ENCODE measurements at places on chromosomes 3 and 15.

- no peak for DNase-seq
Measured at GRCh38 chr15:70916531-70916930, 23.9 kb downstream of the LRRC49 start.

DNA sequence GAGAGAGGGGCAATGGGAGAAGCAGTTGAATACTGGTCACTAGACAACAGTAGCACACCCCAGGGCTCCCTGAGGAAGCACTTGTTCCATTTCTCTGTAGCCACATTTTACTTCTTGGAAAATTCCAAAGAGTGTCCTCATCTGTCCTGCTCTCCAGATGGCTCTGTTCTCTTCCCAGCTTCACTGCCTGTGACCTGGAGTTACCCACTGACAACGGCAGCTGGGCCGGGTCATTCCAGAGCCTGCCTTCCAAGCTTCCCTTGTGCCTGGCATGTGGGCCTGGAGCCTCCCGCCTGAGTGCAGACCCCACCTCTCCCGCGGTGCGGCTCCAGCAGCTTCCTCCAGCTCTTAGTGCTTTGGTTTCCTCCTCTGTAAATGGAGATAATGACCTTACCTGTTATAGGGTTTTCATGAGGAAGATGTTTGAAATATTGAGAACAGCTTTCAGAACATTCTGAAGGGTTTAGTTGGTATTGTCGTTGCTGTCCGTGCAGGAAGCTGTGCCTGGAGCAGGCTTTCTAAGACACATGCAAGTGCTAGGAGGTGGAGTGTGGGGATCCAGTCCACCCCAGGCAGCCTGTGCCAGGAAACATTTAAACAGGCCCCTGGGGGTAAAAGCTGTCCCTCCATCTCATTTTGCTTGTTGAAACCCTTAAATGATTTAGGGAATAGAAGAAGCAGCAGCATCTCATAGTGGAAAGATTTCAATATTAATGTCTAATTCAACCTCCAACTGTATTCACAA, 24.8 kb downstream of the EFCC1 start:
- DNase-seq = no peak

DNA sequence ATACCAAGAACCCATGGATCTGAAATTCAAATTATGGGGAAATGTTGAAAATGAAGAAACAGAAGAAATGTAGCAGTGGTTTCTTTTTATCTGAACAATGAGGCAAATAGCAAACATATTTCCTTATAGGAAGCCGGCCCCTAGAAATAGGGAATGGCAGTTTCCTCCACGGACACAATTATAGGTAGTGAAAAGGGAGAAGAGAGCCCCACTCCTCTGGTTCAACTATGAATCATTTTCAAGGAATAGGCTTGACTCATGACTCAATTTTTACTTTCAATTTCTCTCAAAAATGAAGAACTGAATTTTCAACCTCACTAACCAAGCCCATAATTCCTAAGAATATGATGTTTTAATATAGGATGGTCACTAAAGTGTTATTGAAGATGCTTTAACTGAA, 243.1 kb downstream of the MECOM start:
- no peak for DNase-seq

GRCh38 chr3:47098910-47099309, 65.0 kb downstream of the SETD2 start:
- DNase-seq = no peak

DNA sequence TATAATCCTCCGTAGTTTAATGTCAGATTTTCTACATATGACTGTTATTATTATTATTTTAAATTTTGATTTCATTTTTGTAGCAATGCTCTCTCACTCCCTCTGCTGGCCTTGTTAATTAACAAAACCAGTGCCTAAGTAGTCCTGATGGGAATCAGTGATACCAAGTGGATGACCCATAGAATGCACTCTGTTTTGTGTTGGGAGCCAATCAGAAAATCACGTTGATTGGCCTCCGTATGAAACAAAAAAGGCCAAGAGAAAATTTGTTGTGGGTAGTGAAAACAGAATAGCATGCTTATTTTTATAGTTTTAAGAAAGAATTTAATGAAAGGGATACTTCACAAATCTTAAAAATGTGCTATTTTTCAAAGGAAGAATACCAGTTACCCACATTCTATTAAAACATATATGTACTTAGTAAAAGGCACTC, 34.4 kb upstream of the MEIS2 start:
- DNase-seq = no peak

DNA sequence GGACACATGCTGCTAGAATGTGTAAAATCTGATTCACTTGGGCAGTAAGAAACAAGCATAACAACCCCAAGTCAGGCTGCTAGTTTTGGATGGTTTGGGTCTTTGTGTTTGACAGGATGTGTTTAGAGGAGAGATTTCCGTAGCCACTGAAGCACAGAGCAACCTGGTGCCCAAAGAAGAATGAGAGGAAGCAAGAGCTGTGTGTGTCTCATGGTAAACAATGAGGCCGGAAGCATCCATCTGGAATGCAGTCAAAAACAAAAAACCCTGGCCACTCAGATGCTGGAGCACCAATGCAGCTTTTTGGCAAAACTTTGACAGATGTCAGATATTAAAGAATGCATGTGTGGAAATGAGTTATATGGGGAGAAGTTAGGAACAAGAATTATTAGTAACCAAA, 39.4 kb upstream of the SNRK start:
- DNase-seq = no peak
